ENCODE measurements at places on chromosomes 13 and 19. TPM values are rescaled to one million over a fixed set of nuclear protein-coding genes. Genes with fewer than 3 reads are reported as not detected.

GRCh38 chr13:45331123-45331619 is 9.8 kb downstream of the TPT1 start:
- no peak for DNase-seq

DNA sequence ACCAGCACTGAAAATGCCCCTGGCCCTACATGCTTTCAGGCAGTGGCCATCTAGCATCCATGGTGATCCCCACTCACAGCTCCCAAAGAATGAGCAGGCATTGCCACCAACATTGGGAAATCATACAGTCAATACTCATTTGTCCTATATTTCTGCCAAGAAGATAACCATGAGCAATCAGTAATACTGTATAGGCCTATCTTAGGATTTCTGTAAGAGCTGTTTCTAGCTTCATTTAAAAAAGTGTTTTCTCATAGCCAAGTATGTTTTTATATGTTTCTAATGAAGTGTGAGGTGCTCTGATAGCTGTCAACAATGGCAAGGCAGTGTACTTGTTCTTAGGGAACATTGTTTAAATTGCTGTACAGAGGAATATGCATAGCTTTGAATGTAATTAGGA is 428.7 kb downstream of the FGF9 start:
- no peak for DNase-seq

DNA sequence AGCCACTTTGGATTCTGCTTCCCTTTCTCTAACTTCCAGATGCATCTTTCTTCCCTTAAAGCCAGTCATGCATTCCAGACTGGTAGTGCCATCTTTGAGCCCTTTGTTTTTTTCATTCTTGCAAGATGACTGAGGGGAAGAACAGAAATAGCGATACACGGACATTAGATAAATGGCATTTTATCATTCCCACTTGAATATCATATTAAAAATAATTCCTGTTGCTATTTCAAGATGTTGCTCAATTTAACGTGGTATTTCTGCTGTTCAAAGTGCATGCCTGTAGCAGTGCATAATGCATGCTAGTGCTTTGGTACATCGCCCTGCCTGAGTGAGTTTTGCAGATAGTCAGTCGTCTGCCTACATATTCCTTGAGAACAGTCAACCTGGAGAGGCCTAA is 140.6 kb upstream of the FRY start:
- no peak for DNase-seq

The RPS28 gene
- total RNA-seq, result 1,212 TPM

The ZNF600 gene
- total RNA-seq, result 2.8 TPM

GRCh38 chr19:11813703-11814028 is 407 bp upstream of the ZNF440 start:
- no peak for DNase-seq

The PROZ gene
- total RNA-seq, result not detected

The NPHS1 gene
- not detected for total RNA-seq

DNA sequence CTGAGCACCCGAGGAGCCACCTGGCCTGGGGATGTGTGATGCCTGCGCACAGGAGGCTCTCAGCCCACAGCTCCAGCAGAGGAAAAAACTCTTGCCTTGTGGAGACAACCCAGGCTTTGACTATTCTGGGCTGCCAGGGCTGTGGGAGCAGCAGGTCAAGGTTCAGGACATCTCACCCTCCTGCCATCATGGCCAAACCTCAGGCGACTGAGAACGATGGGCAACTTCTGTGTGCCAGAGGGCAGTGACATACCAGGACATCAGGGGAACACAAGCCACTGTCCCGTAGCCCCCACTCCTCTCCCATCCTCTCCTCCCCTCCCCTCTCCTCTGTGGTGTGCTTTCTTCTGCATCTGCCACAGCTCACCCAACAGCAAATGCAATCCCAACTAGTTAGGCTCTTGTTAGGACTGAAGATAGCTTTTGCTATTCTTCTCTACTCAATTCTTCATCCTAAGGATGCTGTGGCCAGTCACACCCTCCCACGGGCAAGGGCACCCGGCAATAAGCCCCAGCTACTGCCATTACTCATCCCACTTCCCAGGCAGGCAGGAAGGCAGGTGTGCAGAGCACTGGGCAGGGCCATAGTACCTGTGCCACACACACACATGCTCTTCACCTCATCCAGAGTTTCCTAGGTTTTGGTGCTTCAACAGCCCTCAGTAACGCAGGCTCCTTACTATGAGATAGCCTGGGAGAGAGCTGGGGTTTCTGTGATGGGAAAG is 16.8 kb downstream of the ELL start:
- DNase-seq, result peak; percentile 69

- no peak for DNase-seq
Measured at GRCh38 chr13:98981369-98982080, 3.7 kb upstream of the DOCK9 start.

DNA sequence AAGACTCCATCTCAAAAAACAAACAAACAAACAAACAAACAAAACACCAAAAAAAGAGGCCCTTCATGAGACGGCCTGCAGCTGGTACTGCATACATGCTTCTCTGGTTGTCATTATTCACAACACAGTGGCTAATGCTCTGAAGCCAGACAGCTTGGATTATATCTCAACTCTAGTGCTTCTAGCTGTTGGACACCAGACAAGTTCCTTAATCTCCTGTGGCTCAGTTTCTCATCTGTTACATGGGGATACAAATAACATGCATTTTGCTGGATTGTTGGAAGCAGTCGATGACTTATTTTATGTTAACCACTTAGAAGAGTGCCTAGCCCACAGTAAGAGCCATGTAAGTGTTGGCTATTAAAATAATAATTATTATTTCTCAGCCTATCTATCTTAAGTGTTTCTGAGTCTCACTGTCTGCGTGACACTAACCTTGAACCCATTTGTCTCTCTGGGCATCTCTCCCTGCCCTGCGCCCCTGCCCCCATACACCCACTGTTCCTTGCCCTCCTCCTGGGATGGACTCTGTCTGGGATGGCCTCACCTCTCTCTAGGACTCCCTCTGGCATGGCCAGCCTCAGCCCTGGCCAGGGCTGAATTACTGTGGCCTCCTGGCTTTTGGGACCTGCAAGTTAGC is 3.1 kb upstream of the JUNB start:
- DNase-seq, result no peak

DNA sequence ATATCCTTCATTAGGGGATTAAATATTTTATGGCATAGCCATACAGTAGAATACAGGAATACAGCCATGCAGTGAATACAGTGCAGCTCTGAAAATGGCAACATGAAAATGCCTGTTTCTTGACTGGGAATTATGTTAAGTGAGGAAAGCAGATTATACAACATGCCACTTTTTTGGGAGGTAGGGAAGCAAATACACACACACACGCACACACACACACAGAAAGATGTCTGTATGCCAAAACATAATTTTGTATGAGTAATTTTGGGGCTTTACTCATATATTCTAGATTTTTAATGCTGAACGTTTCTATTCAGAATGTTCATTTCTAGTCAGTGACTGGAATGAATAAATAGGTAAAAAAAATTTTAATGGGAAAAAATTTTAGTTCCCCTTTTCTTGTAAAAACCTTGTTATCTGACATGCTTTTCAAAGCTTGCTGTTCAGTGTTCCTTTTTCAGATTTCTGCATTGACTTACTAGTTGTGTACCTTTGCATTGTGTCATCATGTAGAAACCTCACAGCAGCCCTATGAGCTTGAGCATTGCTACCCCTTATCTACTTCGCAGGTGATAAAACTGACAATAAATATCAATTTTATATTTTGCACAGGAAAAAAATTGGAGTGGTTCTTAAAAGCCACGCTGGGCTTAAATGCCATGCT is 7.8 kb downstream of the GPR183 start:
- DNase-seq, result no peak

DNA sequence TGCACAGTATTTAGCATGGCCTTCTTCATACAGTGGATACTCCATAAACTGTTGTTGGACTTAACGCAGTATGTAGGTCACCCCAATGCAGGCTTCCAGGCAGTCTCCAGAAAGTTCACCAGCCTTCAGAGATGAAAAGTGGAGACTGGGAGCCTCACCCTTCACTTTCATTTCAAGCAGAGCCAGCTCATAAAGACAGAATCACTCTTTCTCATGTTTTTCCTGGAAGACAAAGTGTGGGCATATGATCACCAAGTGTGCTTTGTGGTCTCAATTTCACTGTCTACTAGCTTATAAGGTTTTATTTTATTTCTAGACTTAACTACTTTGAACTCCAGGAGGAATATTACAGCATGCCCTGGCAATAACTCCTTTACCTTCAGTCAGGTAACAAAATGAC is 26.3 kb upstream of the TNFSF11 start:
- DNase-seq, result no peak

The RANBP3 gene
- total RNA-seq, result 65.6 TPM

The TNPO2 gene
- 35.1 TPM for total RNA-seq

- DNase-seq, result no peak
Measured at GRCh38 chr13:110293649-110294048, 13.3 kb downstream of the COL4A1 start.

The ATP12A gene
- not detected for total RNA-seq

The FFAR3 gene
- total RNA-seq, result 0.14 TPM

The C19orf85 gene
- total RNA-seq, result not detected

The ZC3H13 gene
- 40.3 TPM for total RNA-seq

DNA sequence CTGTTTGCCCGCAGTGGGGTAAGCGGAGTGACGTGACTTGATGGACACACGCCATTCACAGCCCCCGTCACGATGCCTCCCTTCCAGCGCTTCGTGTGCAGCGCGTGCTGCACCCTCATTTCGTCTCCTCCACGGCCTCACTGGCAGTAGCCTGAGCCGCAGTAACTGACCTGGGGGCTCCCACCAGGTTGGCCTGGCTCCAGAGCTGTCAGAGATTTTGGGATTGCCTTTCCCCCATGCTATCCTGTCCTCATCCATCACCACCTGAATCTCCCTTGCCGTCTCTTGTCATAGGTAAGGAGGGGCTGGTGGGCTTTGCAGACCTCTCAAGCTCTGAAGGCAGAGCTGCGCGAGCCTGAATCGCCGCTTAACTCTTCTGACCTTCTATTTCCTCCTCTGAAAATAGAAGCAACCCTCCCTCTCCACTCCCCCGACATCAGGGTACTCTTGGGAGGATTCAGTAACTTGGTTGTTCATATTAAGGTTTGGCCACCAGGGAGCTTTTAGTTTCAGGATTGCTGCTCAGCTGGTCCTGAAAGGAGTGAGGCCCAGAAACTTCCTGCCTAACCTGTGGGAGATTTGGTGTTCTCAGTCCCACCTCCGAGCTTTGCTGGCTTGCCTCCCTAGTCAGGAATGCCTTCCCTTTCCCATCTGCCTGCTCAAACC is 27.9 kb downstream of the SIGLEC5 start:
- no peak for DNase-seq

- no peak for DNase-seq
Measured at GRCh38 chr13:75675421-75675820, 39.3 kb downstream of the LMO7 start.

DNA sequence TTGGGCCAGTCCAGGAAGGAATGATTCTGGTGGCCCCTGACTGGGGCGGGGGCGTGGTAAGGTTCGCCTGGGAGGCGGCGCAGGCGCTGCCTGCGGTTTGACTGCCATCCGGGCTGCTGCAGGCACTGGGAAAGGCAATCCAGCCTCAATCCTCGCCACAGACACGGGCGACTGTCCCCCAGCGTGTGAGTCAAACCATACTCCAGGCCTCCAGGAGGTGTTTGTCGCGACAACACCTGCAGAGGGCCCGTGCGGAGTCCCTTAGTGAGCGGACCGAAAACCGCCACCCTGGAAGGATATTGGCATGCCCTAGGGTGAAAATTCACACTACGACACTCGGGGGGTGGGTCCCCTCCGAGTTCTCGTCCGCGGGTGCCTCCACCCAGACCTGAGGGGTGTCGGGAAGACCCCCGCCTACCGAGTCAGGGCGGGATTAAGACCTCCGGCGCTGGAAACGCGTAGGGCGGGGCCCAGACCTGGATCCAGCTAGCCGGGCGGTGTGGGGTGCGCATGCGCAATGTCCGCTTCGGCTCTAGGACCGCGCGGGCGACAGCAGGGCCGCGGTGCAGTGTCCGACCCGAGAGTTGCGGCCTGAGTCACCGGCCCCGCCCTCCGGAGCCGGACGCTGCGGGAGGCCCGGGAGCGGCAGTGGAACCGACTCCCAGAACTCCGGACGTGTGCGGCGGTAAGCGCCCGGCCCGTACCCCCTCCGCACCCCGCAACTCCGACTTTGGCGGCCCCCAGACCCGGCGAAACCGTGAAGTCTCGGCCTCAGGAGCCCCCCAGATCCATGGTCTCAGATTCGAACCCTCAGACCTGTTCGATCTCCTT is at the start of gene CAPNS1:
TSS of gene CAPNS1 (plus strand) at position 594 of the 831 bp plus-strand sequence. CDS start 946 bp downstream, outside the sequence.
- DNase-seq, result peak; percentile 99

GRCh38 chr19:5558101-5558621 is 9.6 kb downstream of the TINCR start:
- DNase-seq, result no peak

GRCh38 chr19:10052602-10053360 is 33.3 kb upstream of the SHFL start:
- DNase-seq, result no peak

DNA sequence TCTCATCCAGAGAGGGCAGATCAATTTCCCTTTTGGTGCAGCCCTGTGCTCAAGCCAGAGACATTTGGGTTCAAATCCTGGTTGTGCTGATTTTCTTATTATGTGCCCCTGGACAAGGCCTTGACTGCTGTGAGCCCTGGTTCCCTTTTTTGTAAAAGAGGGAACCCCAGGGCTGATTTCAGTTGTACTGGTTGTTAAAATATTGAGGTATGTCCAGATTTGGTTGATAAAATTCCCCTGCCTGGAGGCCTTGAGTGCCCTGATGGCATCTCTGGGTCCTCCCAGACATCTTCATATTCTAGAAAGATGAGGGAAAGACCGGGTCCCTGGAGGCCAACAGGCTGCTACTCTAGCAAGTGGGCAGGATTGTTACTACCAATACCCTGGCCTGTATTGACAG is 14.4 kb upstream of the PLAUR start:
- DNase-seq, result no peak

DNA sequence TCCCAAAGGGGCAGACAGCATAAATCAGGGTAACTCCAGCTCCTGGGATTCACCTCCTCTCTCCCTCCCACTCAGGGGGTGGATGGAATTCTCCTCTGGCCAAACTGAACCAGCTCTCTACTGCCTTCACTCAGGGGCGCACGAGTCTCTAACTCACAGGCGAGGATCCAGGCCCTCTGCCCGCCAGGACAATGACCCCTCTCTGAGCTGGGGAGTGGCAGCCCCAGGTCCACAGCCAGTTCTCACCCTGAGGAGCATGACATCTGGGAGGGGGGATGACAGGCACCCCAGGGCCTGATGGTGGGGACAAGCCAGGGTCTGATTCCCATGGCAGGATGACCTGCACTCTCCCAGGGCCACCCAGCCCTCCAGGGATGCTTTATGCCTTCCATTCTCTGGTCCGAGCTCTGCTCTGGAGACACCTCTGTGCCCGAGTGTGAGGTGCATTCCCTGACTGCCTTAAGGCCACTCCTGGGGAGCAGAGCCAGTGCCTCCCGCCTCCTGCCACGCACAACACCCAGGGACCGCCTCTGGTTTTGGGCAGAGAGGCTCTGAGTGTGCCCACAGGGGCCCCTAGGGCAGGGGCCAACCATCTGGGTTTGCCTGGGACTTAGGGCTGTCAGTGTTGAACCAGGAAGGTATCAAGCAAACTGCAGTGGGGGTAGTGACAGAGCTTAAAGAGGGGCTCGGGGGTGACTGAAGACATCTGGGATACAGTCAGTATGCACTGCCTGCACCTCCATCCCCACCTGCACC is 66.2 kb downstream of the GNG7 start:
- DNase-seq, result no peak
